Hindlimb muscle (tissue), 1 donor: ENCODE measurements at places on chromosomes 4 and X. TPM values are rescaled to one million over a fixed set of nuclear protein-coding genes. Genes with fewer than 3 reads are reported as not detected.

The H2BW1 gene
- polyA plus RNA-seq = not detected

The PGAM4 gene
- not detected for polyA plus RNA-seq

The GAGE2A gene
- not detected for polyA plus RNA-seq

The ETDB gene
- not detected for polyA plus RNA-seq
